Fibroblast of skin of left quadriceps (primary cell): ENCODE measurements at places on chromosomes 16 and 17.

- DNase-seq = no peak
Observed at GRCh38 chr17:73546770-73547536, 97.3 kb downstream of the SDK2 start.

DNA sequence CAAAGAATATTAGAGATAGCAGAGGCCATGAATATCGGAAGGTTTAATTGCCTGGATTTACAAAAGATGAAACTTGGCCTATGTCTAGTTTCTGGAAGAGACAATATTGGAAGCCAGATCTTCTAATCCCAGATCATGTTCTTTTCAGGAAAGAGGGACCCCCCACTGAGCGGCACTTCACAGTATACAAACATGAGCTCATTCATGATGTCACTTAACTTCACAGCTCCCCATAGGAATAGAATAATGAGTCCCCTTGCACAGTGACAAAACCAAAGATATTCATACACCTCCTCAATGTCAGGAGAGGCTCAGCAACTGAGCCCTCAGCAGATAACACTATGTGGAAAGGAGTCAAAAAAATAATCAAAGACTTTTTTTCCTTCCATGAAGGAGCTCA, 147.5 kb downstream of the CDH11 start:
- no peak for DNase-seq

DNA sequence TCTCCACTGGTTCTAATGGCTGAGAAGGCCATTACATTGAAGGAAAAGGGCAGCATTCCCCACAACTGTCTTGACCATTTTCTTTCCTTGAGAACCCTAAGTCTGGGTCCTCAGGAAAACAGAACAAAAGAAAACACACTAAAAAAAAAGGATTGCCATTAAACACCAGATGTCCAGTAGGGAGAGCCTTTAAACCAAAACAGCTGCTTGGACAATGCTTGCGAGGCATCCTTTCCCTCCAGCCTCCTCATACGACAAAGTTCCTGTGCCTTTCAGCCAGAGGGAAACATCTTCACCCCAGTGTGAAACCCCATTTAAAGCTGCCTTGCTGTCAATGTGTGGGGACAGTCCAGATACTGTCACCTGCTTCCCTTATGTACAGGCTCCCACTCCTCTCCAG, 74.3 kb downstream of the MMD start:
- DNase-seq = no peak

DNA sequence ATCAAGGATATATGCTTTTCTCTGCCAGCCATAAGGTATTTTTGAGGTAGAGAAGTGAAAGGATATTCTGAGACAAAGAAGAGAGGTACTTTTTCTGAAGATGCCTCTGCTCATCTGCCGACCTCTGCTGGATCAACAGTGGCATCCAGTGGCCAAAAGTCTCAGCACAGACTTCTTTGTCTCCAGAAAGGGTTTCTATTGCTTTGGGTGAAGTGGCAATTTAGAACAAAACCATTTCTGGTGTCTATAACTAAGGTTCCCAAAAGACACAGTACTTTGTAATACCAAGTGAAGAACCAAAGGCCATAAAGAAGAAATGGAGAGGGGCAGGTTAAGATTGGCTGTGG, 155.2 kb upstream of the C17orf78 start:
- peak; percentile 8 for DNase-seq

DNA sequence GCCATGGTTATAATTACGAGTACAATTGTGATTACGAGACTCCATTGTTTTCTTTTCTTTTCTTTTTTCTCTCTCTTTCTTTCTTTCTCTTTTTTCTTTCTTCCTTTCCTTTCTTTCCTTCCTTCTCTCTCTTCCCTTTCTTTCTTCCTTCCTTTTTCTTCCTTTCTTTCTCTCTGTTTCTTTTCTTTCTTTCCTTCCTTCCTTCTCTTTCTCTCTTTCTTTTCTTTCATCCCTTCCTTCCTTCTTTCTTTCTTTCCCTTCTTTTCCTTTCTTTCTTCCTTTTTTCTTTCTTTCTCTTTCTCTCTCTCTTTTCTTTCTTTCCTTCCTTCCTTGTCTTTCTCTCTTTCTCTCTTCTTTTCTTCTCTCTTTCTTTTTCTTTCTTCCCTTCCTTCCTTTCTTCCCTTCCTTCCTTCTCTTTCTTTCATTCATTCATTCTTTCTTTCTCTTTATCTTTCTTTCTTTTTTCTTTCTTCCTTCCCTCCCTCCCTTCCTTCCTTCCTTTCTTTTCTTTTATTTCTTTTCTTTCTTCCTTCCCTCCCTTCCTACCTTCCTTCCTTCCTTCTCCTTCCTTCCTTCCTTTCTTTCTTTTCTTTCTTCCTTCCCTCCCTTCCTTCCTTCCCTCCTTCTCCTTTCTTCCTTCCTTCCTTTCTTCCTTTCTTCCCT, 14.1 kb upstream of the NTN1 start:
- DNase-seq = no peak

GRCh38 chr17:43846221-43846712, 709 bp upstream of the CD300LG start:
- peak; percentile 37 for DNase-seq

- DNase-seq = no peak
Observed at GRCh38 chr16:52544703-52545102, 2.2 kb downstream of the TOX3 start.

- DNase-seq = no peak
Observed at GRCh38 chr17:57397402-57397801, 141.1 kb downstream of the MSI2 start.

DNA sequence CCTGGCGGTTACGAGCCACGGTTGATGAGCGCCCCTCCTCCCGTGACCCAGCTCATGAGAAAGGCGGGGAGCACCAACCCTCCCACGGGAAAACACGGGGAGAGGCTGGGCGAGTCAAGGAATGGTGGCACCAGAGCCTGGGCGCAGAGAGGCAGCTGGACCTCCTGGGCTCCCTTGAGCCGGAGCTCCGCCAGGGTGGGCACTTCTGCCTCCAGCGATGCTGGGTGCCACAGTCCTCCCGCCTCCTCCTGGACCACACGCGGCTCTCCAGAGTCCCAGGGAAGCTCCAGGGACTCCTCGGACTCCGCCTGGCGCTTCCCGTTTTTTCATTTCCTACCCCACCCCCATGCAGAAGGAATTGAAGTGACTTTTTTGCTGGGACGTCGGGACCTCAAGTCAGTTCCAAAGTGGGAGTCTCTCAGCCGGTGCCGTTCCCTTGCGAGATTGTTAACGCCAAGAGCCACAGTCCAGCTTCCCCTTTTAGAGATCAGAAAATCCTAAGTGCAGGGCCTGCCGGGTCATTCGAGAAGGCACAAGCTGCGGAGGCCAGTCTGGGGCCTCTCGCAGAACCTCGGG, 6.6 kb upstream of the CBX8 start:
- no peak for DNase-seq

DNA sequence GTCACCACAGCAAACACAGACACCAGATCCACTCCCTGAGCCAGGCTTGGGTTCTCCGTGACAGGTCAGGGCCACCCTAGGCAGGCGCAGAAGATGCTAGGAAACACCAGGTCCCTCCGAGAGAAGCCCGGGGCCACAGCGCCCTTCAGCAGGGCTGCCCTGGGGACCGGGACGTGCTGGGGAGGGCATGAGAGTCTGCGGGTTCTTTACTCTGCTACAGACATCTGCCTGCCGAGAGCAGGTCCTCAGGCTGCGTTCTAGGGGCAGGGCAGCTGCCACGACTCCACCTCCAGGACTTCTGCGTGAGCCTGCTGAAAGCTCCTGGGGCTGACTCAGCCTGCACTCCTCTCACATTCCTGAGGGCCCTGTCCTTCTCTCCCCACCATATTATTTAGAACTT, 11.4 kb downstream of the MYLK3 start:
- DNase-seq = no peak

GRCh38 chr17:76382803-76383545, 1.4 kb upstream of the SPHK1 start:
- DNase-seq = peak; percentile 68

DNA sequence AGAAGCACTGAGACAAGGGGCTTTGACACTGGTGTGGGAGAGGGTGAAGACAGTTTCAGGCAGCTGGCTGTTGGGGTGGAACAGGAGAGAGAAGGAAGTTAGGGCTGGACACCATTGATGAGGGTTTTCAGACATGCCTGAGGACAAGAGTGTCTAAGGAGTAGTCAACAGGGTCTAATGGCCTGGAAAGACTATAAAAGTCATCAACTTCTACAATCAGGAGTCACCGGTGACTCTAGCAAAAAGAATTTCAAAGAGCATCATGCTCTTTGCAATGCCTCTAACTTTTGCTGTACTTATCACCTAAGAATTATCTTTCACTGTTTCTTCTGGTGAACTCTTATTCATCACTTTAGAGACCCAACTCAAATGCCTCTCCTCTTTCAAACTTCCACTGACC, 213.9 kb downstream of the C16orf78 start:
- no peak for DNase-seq

DNA sequence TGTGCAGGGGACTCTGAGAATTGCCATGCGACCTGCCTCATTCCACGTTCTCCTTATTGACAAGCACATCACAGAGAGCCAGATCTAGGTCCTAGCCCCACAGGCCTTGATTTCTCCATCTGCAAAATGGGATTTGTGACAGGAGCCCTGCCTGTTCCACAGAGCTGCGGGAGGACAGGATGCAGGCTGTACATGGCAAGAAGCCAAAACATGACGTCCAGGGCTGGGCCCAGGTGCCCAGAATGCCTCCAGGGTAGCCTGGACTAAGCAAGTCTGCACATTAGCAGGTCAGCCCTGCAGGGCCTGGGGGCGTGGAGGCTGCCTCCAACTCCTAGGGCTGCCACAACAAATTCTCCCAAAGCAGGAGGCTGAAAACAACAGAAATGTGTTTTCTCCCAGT, 235.7 kb upstream of the SDK2 start:
- DNase-seq = no peak

- DNase-seq = no peak
Observed at GRCh38 chr17:69913616-69914015, 161.4 kb upstream of the KCNJ16 start.

DNA sequence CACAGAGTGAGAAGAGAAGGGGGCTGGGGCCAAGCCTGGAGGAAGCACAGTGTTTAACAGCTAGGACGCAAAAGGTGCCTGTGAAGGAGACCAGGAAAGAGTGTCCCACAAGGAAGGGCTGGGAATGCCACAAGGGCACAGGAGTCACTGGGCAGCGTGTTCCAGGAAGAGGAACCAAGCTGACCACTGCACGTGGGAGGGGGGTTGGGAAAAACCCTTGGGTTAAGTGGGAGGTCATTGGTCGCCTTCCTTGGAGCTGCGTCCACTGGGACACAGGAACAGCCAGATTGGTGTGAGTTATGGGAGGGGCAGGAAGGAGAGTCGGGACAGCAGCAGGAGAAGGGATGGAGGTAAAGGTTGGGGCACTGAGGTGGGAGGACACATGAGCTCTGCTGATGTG, 12.9 kb downstream of the TTYH2 start:
- DNase-seq = no peak

DNA sequence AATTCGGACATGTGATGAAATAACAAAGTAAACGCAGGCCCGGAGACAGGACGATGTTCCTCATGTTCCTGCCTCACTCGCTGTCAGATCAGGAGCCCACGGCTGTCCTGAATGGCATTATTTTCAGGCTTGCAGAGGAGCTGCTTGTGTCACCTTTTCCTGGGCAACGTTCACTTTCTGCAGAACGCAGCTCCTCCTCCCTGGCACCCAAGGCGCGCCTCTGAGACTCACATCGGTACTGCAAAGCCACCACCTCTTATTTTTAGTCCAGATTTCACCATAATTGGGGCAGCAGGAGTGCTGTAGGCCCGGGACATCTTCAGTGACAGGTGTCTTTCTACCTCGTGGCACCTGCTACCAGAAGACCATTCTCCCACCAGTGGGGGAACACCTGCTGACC, 8.0 kb upstream of the C16orf96 start:
- DNase-seq = no peak

DNA sequence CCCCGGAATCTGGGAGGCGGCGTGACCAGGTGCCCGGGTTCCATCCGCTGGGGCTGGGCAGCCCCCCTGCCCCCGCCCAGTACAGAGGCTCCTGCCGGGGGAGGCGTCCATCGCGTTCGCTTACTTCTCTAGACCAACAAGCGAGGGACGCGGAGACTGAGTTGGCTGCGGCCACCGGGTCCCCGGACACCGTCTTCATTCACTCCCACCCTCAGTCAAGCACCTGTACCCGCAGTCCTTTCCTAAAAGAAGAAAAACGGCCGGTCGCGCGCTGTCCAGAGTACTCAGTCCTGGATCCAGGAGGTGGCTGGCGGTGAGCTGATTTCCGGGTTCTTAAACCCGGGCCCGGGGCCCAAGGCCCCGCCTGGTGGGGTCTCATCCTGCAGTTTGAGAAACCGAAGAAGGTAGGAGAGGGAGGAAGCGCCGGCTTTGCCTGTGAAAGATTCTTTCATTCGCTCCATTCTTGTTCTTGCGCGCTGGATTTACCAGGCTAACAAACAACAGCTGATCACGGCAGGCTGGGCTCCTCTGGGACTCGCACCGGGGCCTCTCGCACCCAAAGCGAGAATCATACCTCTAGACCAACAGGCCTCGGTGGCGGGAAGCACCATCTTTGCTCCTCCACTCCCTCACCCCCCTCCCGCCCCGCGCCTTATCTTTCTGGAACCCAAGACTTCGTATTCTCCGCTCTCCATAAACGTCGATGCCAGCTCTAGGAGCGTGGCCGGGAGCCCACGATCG, 17.4 kb upstream of the OR1F1 start:
- DNase-seq = no peak

DNA sequence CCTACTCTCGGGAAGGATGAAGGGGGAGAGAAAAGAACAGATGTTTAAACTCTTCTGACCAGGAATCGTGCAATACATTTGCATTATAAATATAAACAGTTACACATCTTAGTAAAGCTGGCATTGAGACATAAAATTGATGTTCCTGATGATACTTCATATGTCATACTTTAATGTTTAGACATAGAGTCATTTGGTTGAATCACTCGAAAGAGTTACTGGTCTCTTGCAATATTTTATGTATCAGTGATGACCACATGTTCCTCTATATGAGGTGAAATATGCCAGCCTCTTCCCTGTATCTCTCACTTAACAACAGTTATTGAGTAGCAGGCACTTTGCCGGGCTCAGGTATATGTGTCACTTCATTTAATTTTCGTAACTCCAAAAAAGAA, 49.7 kb upstream of the PMFBP1 start:
- DNase-seq = peak; percentile 7

- DNase-seq = no peak
Observed at GRCh38 chr16:67939507-67940445, 3.1 kb upstream of the PSMB10 start.

GRCh38 chr16:10180771-10181163, 1.5 kb downstream of the GRIN2A start:
- no peak for DNase-seq

DNA sequence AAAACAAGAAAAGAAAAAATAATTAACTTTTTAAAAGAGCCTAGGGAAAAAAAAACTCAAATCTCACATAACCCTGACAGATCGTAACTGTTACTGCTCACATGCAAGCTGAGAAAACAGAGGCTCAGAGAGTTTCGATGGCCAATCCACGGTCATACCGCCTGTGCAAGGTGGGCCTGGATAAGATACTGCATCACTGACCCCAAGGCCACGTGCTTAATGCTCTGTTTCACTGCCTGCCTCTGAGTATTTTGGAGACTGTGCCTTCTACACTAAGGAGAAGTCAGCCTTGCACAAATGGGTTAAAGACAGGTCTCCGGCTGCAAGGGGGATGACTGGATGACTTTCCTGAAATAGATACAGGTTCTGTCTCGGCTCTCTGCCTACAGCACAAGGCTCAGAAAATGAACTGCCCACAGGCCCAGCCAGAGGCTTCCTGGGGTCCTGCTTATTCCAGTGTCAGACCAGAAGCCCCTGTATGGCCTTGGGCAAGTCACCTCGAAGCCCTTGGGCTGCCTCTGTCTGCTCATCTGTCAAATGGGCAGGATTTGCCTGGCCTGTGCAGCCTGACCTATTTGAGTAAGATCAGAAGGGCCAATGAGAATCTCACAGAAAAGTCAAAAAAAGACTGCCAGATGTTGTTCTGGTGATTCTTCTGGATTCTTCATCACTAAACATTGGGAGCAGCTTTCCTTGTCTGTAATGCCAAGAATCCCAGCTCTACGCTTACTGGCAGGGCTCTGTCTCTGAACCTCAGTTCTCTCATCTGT, 25.8 kb downstream of the CNGB1 start:
- DNase-seq = no peak
